Thoracic aorta (tissue), 2 donors: ENCODE measurements at places on chromosomes 11 and 22. TPM values are rescaled to one million over a fixed set of nuclear protein-coding genes. Genes with fewer than 3 reads are reported as not detected.

Gene OR10A6
- not detected for total RNA-seq

Gene TMEM121B
- 1.1 TPM for total RNA-seq

Gene GPR83
- 0.27 TPM for total RNA-seq

Gene THRSP
- total RNA-seq, result 0.56 TPM

Gene MMP13
- total RNA-seq, result not detected

Gene OR52H1
- total RNA-seq, result 0.81 TPM

Gene TBX1
- 8.0 TPM for total RNA-seq

Gene TMPRSS4
- total RNA-seq, result 2.2 TPM

Gene GANAB
- total RNA-seq, result 120 TPM
